Adipose tissue (tissue), 3 donors: ENCODE measurements at places on chromosomes 7 and 10. TPM values are rescaled to one million over a fixed set of nuclear protein-coding genes. Genes with fewer than 3 reads are reported as not detected.

HMX2 gene
- not detected for polyA plus RNA-seq

STEAP1 gene
- polyA plus RNA-seq: 4.3 TPM

WDFY4 gene
- 0.54 TPM for polyA plus RNA-seq

RALA gene
- polyA plus RNA-seq: 23.6 TPM
